Dermis microvascular lymphatic vessel endothelial cell (primary cell): ENCODE measurements at places on chromosomes 4 and X.
A peak's percentile ranks its signal among the peaks of the same experiment; 100 is the strongest.

DNA sequence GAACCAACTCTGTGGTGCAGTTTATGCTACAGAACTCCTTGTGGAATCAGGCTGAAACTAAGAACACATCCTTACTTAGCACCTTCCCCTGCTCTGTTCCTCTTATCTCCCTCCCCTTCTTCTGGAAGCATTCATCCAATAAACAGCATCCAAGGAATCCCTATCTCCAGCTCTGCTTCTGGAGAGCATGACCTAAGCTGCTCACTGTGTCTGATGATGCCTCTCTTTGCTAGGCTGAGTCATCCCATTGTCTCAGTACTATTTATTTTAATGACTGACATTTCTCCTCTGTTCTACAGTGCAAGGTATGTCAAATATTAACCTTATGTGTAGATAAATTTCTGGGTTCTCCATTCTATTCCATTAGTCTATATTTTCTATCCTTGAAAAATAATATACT, 71.2 kb downstream of the BEND2 start:
- no peak for DNase-seq

GRCh38 chr4:146439999-146440398, 81.7 kb downstream of the SLC10A7 start:
- no peak for DNase-seq

DNA sequence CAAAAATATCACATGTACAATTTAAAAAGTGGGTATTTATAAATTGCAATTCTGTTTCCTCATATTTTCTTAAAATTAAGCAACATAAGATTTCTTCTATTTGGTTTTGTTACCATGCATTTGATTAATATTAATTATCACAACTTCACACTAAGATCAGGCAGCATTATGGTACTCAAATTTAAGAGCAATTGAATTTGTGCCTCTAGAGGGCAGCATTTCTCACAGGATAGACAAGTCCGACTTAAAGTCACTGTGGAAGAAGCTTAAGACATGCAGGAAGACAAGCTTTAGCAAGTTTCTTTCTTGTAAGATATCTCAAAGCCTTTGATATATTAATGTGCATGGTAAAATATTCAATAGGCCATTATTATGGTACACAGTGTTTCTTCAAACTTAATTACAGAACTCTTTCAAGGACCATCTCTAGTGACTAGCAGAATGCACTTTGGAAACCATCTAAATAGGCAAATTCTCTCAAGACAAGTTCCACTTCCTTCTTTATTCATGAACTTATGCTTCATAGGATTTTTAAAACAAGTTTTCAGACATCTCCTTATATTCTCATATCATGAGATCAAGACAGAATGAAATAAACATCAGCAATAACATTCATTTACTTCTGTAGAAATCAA, 35.0 kb downstream of the FBXW7 start:
- peak; percentile 89 for DNase-seq

DNA sequence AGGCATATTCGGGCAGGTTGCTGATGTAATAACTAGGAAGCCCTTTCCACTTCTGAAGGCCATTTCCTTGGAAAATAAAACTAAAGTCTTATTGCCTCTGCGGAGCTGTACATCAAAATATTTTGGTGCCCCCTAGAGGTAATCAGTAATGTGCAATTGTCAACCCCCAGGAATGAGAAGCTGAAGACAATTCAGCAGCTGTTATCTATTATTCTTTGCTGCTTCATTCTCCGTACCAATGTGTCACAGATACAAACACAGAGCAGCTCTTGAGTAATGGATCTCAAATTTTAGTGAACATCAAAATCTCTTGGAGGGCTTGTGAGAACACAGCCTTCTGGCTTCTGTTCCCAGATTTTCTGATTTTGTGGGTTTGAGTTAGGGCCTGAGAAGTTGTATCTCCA, 3.5 kb upstream of the SLIT2 start:
- peak; percentile 53 for DNase-seq

GRCh38 chr4:7841071-7841470, 98.6 kb downstream of the AFAP1 start:
- no peak for DNase-seq

DNA sequence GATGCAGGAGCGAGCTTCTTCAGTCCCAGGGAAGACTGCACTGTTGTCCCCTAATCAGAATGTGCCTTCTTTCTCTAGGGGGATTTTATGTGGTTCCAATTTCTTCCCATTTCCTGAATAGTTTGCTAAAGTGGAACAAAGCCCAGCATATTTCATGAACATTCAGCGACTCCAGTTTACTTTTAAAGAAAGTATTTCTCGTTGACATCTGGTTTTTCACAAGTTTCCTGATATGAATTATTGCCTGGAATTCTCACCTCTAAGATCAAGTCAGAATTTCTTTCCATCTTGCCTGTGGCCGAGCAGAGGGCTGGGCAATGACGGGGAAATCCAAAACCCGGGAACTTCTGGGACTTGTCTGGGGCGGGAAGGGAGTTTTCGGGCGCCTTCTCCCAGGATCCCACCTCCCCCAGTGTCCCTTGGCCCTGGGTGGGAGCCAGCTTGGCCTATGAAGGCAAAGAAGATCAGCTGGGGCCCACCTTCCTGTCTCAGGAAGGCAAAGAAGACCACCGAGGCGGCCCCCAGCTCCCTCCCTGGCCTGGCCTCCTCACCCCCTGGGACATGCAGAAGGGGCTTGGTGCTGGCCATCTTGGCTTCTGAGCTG, 15.4 kb downstream of the SORCS2 start:
- DNase-seq = no peak

- no peak for DNase-seq
These were observed 22.8 kb upstream of the AP1S2 start for GRCh38 chrX:15877380-15877779.

DNA sequence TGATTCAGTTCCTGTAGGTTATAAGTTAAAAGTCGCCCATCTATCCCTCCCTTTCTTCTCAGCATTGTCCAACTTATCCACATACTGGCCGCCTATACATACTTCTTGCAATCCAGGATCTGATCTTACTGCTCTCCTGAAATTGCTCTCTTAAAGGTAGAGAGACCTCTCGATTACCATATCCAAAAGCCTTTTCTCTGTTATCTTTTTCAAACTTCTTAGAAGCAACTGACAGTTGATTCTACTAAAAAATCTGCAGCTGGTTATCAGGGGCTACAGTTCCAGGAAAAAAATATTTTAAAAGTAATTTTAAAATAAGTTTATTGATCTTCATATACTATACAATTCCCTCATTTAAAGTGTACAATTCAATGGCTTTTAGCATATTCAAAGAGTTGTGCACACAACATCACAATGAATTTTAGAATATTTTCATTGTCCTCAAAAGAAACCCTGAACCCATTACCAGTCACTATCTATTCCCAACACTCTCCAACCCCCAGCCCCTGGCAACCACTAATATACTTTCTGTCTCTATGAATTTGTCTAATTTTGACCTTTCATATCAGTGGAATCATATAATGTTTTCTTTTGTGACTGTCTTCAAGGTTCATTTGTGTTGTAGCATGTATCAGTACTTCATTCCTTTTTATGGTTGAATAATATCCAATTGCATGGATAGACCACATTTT, 102.0 kb downstream of the HDAC8 start:
- DNase-seq = no peak

DNA sequence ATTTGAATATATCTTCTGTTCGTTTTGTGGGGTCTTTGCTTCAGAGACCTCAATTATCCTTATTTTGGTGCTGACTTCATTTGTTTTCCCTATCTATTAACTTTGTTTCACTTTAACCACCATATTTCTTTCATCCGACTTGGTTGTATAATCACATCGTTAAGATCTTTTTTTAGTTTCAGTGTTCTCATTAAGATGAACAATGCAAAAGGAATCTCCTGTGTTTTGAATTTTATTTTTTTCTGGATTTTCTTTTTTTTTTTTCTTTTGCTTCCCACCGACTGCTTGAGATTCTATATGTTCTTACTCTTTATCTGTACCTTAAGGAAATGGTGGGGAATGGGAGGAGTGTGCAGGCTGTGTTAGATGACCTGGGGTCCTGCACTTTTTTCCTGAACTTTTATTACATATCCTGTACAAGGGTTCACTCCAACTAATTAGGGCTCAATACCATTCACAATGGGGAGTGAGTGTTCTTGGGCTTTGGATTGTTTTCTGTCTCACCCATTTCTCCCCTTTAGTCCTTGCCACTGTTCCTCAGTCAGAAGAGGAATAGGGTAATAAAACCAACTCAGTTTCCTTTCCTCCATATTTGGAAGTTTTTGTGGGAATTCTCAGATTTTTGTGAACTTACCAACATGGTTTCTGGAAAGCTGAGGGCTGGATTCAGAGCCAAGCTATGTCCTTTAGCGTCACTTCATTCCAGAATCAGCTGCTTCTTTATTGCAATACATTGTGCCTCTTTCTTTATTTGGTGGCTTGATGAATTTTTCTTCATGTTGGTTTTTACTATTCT, 43.2 kb upstream of the BMPR1B start:
- no peak for DNase-seq

- no peak for DNase-seq
These were observed 64.5 kb upstream of the MMAA start for GRCh38 chr4:145554691-145555090.

DNA sequence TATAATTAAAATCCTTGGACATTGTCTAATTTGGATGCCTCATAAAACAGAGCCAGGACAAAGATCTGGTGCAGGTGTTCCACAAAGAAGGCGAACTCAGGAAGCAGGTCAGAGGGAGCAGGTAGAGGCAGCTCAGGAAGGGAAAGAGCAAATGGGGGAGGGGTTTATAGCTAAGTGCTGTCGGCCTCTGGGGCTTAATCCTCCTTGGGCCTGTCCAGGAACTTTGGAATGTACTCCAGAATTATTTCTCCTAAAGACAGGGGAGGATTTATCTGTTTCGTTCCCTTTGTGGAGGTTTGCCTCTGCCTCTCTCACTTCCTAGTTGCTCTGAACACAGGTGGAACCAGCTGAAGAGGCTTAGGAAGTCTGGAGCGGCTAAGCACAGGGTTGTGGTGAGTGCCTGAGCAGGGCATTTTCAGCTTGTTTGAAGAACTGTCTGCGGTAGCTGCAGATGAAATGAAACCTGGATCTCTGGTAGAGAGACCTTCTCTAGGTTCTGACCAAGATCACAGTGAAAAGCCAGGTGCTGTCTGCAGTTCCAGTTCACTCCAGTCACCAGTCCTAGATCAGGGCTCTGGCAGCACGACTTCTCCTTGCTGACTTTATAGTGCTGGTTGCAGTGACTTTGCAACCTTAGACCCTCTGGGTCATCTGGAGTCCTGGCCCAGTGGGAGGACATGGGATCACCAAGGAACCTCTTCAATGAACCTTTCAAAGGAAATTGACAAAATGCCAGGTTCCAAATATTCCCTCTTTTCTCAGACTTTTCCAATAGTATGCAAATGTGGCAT, 519.2 kb downstream of the PCDH10 start:
- DNase-seq = no peak

DNA sequence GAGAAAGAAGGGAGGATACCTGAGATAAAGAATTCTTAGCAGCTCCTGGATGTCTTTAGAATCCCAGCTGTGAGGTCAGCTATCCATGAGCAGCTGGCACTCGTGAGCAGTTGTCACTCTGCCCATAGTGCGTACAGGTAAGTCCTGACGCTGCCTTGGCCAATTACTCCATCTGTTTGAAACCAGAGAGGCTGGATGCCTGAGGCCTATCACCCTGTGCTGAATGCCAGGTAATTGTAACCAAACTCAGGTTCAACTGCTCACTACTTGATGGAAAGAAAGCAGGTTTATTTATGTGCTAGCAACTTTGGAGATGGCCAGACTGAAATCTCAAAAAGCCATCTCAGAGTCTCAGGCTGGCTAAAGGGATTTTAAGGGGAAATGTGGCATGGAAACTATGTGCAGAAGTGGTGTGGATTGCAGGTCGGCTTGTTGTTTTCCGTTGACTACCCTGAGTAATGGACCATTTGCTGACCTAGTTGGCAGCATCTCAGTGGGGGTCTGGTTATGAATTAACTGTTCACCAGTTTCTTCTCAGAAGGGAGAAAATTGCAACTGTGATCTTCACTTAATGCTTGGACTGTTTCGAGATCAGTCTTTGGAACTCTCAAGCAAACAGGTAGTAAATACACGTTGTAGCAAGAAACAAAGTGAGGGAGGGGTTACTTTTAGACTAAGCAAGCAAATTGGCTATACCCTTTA, 1614.0 kb upstream of the PCDH10 start:
- DNase-seq = no peak

DNA sequence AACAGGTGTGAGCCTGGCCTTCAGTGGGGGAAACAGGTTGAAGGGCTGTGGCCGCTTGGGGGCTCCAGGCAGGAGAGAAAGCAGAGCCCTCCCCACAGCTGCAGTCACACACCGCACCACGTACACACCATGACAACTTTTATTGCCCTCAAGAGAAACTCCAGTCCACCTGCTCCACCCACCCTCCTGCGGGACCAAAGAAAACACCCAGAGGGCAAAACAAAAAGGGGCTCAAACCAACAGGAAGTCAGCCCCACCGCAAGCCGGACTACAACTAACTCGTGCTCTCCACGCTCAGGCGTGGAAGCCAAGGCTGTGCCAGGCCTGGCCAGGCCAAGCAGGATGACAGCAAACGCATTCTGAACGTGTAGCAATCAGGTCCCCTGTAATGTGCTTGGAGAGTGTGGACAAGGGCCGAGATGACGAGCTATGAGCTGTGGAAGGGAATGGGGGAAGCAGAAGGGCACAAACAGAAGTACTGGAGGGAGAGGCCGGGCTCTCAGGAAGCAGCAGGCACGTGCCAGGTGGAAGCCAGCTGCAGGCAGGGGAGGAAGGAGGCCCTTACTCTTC, 12.7 kb downstream of the SLC6A8 start:
- DNase-seq = no peak

- DNase-seq = no peak
These were observed at the start of gene ARHGAP4 for GRCh38 chrX:153925739-153926551. TSS of gene ARHGAP4 (minus strand) at chrX:153926264. CDS start at chrX:153926202, 62 bp downstream.

DNA sequence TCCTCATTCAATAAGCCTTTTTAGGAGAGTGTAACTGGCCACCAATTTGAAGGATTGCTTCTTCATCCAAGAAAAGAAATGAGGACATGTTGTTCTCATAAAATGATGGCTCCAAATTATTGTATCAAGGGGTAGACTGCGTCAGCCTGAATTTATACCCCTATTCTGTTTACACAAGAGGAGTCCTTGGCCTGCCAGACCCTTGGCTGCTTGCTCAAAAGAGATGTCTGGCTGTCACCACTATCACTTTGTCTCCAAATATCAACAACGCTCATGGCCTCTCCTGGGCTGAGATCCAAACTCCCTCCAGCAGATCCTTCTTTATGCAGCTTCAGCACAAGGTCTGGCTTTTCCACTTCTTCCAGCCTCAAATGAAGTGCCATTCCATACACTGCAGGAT, 127.9 kb downstream of the OR13H1 start:
- no peak for DNase-seq
